Epithelial cell of prostate (primary cell): ENCODE measurements at places on chromosomes 1 and 21.
A peak's percentile ranks its signal among the peaks of the same experiment; 100 is the strongest.

DNA sequence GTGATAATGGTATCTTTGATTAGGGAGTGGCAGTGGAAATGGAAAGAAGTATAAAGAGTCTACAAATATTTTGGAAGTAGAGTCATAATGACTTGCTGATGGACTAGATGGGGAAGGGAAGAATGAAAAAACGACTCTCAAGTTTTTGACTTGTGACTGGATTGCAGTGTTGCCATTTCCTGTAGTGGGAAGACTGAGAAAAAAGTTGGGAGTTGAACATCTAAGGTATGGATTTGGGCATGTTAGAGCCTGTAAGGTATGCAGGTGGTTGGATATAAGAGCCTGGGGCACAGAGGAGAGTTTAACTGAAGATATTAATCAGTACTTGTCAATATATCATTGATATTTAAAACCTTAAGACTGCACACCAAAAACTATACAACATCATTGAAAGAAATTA, 19.4 kb downstream of the DNM3 start:
- no peak for DNase-seq

DNA sequence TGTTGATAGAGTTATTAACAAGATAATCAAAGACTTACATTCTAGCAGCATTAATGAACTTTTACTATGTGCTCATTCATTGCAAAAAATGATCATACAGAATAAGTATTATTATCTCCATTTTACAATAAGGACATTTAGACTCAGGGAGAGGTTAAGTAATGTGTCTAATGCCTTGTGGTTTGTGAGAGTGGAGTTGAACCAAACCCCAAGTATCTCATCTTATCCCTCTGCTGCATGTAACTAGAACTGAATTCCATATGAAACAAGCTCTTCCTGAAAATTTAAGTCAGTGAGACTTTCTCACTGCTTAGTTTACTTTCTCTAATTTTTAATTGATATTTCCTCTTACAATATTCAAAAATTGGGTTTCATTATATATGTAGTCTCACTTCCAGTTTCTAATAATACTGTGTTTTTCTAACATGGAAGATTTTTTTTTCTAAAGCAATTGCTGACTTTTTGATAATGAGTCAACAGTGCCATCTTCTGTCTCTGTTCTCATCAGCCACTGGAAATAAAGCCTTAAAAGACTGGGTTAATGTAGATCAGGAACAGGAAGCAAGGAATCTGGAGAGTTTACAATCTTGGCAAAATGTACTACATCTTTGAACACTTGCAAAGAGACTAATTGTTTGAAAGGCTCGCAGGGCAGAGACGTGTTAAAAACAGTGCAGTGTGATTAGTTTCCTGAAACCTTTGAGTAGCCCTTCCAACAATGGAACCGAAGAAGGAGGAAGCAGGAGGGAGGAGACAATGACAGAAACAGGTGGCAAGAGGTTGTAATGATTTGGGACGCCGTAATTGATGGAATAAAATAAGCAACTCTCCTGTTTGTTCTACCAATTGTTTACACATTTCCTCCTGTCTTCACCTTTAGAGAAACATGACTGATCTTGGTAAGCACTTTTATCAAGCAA, 567.6 kb downstream of the MRPL39 start:
- no peak for DNase-seq

- no peak for DNase-seq
Observed at GRCh38 chr21:30953605-30954004, 72.2 kb upstream of the KRTAP11-1 start.

GRCh38 chr1:56506951-56507491, 72.3 kb downstream of the PLPP3 start:
- peak; percentile 91 for DNase-seq

DNA sequence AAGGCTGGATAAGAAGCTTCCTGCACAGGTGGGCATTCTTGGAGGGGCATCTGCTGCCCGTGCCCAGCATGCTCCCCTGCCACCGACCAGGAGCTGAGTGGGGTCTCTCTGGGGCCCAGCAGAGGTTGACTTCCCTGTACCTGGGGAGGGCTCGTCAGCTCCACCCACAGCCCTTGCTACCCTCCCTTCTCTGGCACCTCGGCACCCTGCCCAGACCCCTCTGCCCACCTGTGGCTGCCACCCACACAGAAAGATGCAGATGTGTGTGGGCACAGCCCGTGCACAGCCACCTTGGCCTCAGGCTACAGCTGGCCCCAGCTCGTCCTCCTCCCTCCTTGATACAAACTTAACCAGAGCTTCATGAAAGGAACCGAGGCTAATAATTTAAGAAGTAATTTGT, 241.2 kb upstream of the VAMP3 start:
- DNase-seq, result no peak

DNA sequence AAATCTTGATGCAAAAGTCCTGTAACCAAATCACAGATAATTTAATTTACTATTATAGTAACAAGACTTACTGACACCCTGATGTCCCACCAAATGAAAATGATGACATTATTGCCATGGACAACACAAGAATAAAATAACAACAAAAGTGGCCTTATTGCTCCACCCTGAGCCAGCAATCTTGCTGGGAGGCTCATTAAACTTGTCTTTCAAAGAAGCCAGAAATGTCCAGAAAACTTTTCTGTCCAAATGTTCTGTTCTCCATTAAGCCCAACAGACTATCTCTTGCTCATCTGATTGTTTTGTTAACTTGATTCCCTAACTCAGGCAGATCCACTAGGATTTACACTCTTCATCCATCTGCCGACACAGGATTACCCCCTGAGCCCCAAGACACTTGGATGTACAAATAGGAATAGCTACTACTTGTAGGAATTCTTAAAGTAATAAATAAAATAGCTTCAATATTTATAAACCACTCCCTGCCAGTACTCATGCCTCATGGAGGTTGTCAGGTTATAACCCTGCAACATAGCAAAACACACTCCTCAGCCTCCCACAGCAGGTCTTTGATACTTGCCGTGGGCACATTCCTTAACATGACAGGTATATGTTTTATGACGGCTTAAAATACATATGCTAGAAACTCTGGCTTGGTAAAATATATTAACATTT, 84.9 kb downstream of the PTPN14 start:
- DNase-seq, result no peak

- DNase-seq, result no peak
Observed at GRCh38 chr1:154733621-154734020, 125.6 kb upstream of the ADAR start.

GRCh38 chr21:45820171-45821091, 161.1 kb upstream of the COL6A1 start:
- DNase-seq, result no peak

- DNase-seq, result no peak
Observed at GRCh38 chr1:23081376-23081775, 62.1 kb downstream of the KDM1A start.

GRCh38 chr21:14968029-14968428, 96.8 kb downstream of the NRIP1 start:
- peak; percentile 31 for DNase-seq

DNA sequence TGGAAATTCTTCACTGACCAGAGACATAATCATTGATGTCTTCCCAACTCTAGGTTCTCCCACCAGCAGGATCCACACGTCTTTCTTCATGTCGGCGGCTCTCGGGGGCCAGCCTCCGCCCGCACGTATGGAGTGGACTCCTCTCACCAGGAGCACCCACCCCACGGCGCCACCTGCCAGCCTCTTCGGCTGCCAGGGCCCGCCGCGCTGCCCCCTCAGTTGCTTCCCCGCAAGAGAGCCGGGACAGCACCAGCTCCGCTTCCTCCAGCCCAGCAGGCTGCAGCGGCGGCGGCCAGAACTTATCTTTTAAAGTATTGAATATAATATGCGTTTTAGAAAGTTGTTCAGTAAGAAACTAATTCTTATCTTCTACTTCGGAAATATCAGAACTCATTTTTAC, 273.5 kb downstream of the LIPI start:
- no peak for DNase-seq

DNA sequence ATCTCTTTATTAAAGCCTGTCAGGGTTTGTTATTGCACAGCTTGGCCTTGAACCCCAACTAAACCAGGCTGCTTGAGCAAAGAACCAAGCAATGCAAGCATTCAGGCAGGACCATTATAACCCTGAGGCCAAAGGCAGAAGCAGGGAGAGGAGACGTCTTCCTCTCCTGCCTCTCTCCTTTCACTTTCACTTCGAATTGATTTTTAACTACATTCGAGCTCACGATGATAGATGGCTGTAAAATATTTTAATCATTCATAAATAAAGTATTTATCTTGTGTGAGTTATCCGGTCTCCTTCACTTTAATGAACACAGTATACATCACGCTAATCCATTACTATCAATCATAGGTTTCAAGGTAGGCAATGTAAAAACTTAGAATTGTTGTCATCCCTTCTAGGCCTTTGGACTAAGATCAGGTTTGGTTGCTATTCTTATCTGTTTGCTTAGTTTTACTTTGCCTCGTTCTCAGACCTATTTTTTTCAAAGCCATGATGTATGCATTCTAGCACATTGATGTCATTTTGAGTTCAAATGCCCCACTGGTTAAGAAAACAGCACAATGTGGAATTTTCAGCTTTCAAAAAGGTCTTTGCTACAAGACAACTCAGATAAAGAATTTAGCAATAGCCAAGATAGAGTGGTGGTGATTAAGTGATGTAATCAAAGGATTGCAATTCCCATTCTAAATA, 480.2 kb upstream of the RUNX1 start:
- no peak for DNase-seq

- no peak for DNase-seq
Observed at GRCh38 chr21:16186742-16187141, 457.0 kb downstream of the USP25 start.

- DNase-seq, result no peak
Observed at GRCh38 chr1:67635055-67635809, 49.8 kb upstream of the GADD45A start.

DNA sequence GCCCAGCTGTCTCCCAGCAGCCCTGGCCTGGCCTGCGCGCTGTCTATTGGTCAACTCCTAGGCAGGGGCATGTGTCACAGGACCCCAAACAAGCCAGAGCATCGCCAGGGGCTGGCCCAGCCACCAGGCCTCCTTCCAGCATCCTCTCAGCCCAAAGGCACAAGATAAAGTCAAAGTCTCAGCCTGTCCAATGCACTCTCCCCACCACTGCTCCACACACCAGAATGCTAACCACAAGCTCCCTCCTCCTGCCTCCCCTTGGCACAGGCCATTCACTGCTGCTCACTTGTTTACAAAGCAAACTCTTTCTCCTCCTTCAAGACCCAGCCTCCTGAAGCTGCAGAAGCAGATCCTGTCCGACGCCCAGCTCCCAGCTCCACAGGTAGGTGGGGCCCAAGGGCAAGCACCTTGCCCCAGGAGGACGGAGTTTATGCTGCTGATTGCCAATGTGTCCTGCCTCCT, 133.4 kb downstream of the DMRTB1 start:
- DNase-seq, result peak; percentile 14

DNA sequence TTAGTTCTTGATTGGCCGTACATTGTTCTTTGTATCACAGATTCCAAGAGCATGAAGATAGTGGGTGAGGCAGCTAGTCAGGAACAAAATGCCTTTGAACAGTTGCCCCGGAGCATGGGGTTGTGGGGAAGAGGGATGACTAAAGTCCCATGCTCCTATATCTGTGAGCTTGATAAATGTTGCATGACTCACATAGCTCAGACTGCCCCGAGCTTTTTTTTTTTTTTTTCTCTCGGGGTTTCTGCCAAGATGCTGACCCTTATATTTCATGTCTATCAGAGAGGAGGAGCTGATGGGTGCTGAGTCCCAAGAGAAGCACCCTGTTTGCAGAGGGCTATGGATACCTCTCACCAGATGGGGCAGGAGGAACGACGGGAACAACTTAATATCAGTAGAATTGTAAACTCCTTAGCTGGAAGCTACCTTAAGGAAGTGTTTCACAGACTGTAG, 40.6 kb downstream of the SRRM1 start:
- peak; percentile 97 for DNase-seq

DNA sequence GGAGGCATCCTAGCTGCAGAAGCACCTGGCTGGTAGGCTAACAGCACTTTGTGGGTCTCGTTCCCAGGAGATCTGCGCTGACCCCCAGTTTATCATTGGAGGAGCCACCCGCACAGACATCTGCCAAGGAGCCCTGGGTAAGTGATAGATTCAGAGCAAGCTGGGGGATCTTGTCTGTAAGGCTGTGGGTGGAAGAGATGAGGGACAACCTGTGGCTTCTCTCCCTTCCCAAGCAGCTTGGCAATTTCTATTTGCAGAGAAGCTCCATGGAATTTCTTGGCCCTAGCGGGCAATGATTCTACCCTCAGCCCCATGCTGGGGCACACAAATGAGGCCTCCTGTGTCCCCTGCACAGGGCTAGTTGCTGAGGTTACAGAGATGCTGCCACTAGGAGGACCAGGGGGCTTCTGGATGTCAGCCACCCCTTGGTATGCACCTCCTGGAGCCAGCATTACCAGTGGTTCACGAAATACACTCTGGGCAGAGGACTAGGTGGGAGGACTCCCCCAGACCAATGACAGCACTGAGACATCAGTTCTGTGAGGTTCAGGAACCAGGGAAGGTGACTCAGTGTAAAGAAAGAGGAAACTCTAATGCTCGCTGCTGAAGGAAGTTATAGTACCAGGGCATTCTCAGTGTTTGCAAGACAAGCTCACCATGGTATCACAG, 5.5 kb downstream of the CAPN2 start:
- DNase-seq, result no peak

DNA sequence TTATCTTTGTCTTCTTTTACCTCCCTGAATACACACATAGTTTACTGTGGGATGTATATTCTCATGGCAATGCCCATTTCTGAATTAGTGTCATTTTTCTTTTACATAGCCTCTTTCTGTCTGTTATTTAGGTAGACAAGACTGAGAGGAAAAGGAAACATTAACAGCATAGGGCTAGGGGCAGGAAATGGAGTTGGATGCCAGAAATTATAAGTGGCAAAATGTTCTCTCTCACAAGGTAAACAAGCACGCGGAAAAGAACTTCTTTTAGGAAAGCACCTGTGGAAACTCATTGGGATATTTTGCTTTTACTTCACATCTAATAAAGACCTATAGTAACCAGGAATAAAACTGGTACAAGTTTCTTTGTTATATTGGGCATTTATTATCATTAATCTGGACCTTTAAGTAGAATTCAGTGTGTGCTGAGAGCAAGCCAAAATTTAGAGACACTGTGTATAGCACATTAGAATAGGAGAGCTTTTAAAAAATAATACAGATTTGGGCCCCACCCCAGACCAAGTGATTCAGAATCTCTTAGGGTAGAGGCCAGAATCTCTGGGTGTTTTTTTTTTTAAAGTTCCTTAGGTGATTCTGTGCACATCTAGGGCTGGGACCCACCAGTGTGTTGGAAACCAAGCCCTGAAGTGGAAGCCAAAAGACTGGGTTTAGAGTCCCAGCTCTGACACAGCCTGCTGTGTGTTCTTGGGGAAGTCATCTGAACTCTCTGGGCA, 32.7 kb downstream of the S100A10 start:
- DNase-seq, result no peak

DNA sequence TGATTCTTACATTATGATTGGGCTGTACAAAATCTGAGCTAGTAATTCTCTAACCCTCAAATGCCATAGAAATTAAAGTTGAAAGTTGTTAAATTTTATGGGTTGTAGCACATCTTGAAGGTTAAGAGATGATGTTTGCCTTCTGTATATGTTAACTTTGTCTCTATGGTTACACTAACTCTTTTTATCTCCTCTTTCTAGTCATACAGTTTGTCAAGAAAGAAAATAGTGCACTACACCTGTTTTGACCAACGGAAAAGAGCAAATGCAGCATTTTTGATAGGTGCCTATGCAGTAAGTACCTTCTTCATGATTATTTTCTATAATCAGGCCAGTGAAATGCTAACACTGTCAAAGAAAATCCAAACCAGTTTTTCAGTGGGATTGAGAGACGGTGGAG, 38.2 kb downstream of the CDC14A start:
- no peak for DNase-seq
